ENCODE measurements at places on chromosomes 3 and 15.
A peak's percentile ranks its signal among the peaks of the same experiment; 100 is the strongest.

DNA sequence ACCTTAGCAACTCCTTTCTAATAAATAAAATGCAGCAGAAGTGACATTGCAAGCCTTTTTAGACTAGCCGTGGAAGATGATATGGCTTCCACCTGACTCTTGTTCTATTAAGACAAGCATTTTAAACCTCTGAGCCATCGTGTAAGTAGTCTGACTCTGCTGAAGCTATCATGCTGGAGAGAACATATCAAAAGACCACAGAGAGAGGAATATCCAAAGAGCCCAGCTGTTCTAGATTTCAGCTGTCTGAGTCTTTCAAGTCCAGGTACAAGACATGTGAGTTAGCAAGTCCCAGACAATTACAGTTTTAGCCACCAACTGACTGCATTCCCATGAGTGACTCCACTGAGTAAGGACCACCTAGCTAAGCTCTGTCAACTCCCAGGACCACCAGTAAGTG is 517.0 kb upstream of the NAALADL2 start:
- no peak for DNase-seq

DNA sequence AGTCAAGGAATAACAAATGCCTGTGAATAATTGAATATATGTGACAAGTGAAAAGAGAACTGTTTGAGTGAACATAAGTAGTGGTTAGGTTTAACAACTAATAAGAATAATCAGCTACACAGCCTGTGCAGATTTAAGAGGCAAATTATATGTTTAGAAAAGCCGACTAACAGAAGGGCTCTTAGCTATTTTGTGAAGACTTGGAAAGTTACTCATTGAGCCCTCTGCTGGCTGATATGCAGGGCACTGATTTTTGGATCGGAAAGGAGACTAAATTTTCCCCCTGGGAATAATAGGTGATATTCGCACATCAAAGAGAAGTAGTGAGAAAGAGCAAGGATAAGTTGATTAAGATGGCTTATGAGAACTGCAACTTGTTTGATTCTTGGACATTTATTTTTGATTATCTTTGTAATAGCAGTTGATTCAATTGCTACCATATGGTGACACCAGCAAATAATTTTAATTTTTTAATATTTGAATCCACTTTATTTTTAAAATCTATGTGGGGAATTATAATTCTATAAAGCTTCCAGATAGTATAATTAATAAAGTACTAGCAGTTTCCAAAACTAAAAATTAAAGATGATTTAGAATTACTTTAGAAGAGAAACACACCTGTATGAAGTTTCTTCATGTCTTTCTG is 156.2 kb downstream of the NLGN1 start:
- no peak for DNase-seq

- DNase-seq: no peak
Measured at GRCh38 chr3:190809351-190809750, 53.1 kb downstream of the GMNC start.

GRCh38 chr3:185727873-185728272 is 97.0 kb downstream of the IGF2BP2 start:
- DNase-seq: no peak

DNA sequence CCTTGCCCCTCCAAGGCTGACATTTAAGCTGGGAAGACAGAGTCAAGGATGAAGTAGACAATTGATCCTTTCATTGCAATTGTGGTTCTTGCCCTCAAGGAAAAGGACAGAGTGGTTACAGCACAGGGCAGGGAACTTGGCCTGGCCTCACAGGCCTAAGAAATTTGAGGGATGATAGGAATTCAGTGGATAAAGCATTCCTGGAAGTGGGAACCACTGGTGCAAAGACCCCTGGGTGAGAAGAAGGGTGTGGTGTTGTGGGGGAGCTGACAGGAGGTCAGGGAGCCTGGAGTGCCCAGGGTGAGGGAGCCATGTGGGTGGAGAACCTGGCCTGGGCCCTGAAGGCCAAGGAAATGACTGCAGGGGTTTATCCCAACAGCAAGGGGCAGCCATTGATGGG is 287.4 kb downstream of the UACA start:
- DNase-seq: no peak

DNA sequence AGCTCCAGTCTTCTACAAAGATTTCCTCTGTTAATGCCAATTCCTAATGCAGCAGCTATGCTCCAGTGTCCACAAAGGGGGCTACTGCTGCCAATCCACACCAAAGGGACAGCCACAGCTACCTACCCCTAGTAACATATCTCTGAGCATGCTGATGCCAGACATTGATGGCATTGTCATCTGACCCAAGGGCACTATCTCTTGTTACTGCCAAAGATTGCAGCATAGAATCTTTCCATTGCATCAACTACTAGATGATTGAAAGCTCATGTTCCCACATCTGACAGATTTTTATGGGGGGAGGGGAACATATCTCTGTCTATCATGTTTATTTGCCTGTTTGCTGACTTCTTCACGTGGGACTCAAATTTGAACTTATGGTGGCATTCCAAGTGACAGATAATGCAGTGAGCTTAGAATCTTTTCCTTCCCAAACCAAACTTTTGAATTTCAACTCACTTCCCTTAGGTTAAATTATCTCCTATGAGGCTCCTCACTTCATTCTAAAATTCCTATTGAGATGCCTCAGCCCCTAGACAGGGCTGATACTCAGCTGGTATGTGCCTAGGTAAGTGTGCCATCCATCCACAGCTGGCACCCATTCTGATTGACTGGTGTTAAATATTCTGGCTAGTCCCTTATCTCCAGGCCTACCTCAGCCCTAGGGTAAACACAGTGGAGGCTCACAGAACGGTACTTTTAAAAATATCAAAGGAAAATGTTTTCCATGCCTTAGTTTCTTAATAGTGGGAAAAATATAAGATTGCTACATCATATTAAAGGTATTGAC is 100.3 kb downstream of the STRIT1 start:
- no peak for DNase-seq

- DNase-seq: no peak
Measured at GRCh38 chr3:99419116-99419515, 219.3 kb upstream of the COL8A1 start.

DNA sequence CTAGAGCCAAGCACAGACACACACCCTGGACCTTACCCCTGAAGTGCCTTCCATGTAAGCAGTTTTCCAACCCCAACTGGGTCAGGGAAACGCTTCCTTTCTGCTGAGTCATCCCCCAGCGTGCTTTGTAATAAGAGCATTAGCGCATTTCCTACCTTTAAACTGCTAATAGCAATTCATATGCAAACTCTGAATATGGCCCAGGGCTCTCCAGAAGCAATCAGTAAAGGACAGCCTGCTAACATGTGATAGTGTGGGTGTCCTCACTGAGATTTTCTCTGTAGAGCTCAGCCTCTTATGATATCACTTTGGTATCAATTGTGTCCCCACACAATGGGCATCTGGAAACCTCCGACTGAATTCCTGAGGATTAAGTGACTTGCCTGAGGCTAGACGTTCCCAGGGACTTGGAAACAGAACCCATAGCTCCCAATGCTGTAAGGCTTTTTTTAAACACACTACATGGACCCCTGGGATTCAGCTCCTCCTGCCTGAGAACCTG is 5.6 kb downstream of the GABRB3 start:
- peak; percentile 20 for DNase-seq

DNA sequence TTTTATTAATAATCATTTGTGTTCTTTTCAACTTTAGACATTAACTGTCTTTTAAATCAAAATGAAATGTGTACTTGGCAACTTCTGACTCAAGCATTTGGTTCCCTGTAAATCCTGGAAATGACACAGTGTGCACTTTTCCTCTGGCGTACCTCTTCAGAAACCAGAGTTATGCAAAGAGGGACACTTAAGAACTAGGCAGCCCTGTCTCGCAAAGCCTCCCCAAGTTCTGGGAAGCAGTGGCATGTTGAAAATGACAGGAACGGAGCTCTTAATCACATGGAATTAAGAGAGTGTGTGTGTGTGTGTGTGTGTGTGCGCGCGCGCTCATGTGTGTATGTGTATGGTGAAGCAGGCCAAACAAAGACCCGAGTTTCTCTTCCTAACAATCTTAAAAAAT is 707.4 kb downstream of the MECOM start:
- DNase-seq: no peak

GRCh38 chr3:100880845-100881244 is 112.4 kb downstream of the ABI3BP start:
- DNase-seq: no peak

DNA sequence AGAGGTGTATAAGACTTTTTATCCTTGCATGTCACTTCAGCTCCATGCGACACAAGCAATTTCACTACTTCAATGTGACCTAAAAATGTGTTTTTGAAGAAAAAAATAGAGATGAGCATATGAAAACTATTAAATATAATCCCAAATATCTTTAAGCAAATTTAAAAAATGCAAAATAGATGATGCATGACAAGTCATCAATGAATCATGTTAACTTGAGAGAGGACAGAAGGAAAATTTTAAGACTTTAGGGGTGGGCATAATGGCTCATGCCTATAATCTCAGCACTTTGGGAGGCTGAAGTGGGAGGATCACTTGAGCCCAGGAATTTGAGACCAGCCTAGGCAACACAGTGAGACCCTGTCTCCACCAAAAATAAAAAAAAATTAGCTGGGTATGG is 73.3 kb downstream of the ANKRD28 start:
- DNase-seq: no peak

DNA sequence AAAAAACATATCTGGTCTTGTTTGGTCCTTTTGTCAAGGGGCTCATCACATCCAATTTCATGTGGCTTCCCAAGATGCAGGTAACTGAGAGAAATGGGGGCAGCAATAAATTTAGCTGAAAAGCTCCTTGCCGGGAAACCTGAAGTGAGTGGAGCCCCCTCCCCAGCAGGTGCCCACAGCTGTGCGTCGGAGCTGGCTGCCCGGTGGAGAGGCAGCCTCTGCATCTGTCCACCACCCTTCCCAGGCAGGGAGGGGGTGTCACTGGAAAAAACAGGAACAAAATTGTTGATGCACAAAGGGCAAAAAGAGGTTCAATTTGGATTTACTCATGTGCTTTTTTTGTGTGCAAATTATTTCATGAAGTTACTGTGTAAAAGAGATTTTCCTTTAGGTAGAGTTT is 249.4 kb upstream of the LYSMD4 start:
- no peak for DNase-seq

- DNase-seq: no peak
Measured at GRCh38 chr3:186166491-186167288, 57.8 kb upstream of the ETV5 start.

GRCh38 chr3:131356006-131356595 is 25.5 kb upstream of the NUDT16 start:
- DNase-seq: no peak

GRCh38 chr15:92885224-92886041 is 14.7 kb upstream of the CHD2 start:
- no peak for DNase-seq

- DNase-seq: no peak
Measured at GRCh38 chr3:31960793-31961431, 20.1 kb downstream of the OSBPL10 start.

DNA sequence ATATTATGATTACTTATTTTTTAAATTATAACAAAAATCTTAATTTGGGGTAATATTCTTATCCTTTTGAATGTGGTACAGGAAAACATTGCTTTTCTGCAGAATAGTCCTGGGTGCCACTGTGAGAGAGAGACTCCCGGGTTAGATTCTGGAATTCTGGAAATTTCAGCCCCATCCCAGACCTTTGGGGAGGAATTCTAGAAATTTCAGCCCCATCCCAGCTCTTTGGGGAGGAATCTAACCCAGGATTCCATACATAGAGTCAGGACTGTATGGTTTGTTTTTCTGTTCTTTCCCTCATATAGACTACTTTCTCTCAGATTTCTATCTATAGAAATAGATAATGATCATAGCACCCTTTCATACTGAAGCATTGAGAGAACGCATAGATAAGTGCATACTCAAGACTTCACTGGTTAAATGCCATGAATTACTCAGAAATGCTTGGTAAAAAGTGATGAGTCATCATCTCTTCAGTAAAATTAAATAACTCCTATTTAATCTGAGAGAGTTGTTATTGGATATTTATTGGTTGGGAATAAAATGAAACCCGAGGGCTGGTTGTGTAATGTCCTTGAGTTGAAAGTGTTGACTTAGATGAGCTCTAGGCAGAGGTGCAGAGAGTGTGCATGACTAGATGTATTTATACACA is 8.3 kb downstream of the EIF2AK4 start:
- no peak for DNase-seq

- DNase-seq: no peak
Measured at GRCh38 chr3:47406762-47407149, 25.9 kb downstream of the PTPN23 start.

- no peak for DNase-seq
Measured at GRCh38 chr15:68433551-68433950, 1.6 kb upstream of the ITGA11 start.

- no peak for DNase-seq
Measured at GRCh38 chr3:123340336-123340735, 108.6 kb downstream of the ADCY5 start.

DNA sequence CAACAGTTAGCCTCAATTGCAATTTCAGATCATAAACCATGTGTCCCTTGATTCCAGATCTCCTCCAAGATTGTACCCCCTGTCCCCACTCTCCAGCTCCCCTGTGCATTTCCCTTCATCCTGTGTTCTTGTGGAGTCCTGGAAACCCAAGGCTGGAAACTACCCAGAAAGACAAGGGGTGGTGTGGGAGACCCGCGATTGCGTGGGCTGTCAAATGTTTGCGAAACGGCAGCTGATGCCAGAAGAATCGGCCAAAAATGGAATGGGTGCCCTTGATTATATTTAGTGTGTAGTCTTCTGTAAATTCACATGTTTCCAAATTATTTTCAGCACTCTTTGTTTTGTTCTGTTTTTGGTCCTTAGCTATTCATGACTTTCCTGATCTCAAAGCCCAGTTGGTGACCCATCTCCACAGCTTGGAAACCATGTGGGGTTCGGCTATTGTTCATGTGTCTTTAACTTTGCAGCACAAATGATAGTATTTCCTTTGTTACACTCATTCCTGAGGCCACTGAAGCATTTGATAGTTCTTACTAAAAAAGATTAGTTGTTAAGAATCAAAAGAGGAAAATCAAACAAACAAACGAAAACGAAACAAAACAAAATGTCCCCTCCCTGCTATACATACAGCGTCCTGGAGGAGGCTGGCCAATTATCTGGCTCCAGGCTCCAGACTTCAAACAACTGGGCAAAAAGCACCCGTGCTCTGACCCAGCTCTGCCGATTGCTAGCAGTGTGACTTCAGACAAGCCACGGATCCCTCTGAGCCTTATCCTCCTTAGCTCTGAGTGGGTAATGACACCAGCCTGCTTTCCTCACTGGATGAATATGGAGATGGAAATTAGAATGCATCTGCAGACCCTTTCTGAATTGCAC is 120.9 kb downstream of the CACNA2D3 start:
- no peak for DNase-seq

DNA sequence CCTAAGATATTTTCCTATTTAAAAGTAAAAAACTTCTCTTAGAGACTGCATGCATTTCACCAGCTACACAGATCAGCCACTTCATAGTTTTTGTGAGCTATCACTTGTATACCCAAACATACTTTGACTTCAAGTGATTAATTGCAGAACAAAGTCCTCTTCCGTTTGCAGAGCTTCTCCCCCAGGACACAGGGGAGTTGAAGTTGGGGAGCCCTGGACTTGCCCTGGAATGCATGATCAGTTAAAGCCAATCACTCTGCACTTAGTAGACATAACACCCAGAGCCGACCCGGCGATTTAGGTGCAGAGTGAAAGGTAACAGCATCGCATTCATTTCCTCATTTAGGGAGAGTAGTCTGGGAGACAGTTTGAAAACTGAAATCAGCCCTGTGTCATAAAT is 70.1 kb downstream of the GREM1 start:
- no peak for DNase-seq
